ENCODE measurements at places on chromosomes 16 and 17.

DNA sequence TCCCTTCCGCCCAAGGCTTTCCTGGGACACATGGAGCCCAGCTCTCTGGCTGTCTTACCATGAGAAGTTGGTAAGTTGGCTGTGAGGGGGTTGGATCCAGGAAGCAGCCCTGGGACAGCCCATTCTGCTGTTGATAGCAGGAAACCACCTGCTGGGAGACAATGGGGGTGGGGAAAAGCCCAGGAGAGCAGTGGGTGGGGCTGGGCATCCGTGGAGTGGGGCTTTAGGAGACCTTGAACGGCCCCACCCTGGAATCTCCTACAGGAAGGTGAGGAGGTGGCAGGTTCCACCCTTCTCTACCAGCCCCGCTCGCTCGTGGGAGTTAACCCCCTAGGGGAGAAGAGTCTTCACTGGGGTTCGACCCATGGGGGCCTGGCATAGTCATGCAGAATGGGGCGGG is 5.8 kb downstream of the TMEM92 start:
- DNase-seq, result no peak

- peak; percentile 80 for DNase-seq
Observed at GRCh38 chr17:80891397-80892018, 100.1 kb upstream of the CHMP6 start.

GRCh38 chr17:9908649-9909042 is 3.6 kb upstream of the RCVRN start:
- DNase-seq, result no peak

GRCh38 chr17:2978116-2978515 is 85.3 kb downstream of the OR1D5 start:
- DNase-seq, result no peak

- no peak for DNase-seq
Observed at GRCh38 chr17:81193470-81194224, 27.6 kb upstream of the AATK start.

DNA sequence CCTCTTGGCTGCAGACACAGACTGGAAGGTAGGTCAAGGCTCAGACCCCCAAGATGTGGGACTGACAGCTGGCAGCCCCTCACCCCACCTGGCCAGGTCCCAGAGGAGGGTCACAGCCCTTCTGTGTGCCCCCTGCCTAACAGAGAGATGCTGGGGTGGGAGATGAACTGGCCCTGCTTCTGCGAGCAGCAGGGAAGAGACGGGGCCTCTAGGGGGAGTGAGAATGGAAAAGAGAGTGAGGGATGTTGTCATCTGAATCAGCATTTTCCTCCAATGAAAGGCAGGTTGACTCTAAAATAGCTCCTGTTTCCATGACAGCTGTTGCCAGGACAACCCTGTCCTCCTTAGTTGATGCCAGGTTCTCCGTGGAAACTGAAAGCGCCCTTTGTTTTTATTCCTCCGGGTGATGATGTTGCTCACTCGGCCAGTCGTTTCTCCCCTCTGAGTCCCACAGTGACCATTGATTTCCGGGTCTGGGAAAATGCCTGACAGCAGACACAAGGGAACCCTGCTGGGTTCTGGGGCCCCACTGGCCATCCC is 4.9 kb upstream of the NDRG4 start:
- DNase-seq, result peak; percentile 85

DNA sequence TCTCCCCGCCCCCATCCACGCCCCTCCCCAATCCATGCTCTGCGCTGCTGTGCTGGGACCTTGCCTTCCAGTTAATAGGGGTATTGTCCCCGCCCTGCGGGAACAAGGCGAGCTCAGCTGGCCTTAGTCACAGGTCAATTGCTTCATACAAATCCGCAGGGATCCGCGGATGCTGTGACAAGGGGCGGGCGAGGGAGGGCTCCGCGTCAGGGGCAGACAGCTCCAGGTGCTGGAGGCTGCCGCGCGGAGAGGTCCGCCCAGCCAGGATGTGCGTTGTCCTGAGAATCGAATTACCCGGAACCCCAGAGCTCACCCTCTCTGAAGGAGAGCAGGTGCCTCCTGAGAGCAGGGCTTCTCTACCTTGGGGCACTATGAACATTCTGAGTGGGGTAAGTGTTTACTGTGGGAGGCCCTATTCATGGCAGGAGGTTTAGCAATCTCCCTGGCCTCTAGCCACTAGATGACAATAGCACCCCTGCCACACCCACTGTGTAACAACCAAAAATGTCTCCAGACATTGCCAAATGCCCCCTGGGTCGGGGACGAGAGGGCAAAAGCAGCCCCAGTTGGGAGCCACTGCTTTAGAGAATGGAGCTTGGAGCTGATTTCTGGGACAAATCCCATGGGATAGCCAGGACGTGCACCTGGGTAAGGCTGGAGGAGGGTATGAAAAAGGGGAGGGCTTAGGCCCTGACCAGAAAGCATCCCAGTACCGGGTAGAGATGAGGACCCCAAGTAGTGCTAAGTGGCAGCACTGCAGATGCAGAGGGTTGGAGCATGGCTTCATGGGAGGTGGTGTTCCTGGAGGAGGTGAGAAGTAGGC is 138.2 kb downstream of the CYLD start:
- DNase-seq, result no peak

- no peak for DNase-seq
Observed at GRCh38 chr17:57906910-57907309, 48.3 kb downstream of the CUEDC1 start.

GRCh38 chr17:39208136-39208535 is 8.1 kb downstream of the RPL19 start:
- DNase-seq, result no peak

DNA sequence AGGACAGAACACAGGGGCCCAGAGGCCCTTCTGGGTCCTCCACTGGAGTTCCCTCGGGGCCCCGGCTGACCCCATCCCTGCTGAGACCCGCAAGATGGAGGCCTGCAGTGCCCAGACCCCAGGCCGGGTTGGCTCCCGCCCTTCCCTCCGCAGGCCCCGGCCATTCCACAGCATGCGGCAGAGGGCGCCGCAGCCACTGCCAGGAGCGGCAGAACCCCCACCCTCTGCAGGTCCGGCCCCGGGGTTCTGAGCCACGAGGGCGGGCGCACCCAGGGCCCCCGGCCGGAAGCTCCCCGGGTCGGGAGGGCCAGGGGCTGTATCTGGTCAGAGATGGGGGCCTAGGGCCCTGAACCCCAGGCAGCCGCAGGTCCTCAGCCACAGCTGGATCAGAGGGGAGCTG is 2.4 kb upstream of the PERCC1 start:
- no peak for DNase-seq

DNA sequence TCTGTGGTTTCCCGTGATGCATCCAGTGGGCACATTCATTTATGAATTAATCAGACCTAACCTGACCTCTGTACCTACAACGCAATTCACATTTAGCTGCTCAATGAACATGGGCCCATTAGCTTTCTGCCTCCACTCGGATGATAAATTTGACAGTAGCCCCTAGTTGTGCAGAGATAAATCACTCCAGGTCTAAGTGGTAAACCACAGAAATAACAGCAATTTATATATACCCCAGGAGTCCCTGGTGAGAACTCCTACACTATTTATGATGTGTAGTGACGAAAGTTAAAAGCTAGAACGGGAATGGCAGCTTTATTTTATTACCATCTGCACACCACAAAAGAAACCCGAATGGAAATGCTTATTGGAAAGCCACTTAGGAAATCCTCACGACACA is 371.5 kb downstream of the HAPSTR1 start:
- DNase-seq, result no peak

DNA sequence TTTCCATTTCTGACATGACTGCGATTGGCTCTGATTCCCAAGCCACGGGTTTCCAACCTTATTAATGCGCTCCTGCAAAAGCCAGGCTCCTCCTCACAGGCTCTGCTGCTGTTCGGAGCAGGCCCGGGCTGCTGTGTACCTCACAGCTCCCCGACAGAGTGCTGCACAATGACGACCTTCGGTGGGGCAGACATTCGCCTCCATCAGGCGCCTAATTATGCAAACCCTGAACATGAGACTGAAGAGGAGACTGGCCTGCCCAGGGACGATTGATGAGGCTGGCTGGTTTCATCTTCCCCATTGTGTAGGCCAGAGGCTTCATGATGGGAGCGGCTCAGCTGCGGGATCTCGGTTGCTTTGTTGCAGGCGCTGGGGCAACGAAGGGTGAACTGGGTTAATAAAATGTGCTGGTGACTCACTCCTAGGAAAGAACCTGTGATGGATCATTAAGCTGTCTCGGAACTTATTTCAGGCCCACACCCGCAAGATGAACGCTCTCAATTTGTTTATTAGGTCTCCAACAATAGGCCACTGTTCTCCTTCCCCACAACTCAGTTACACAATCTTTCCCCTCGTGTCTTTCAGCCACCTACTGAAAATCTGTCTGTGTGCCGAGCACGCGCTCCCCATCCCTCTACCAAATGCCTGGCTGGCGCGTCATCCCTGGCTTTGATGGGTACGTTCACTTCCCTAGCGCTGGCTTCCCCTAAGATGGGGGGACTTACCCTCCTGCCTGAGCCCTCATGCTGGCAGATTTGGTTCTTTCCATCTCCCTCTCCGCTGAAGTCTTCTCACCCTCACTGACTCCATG is 27.2 kb upstream of the TOB1 start:
- no peak for DNase-seq

DNA sequence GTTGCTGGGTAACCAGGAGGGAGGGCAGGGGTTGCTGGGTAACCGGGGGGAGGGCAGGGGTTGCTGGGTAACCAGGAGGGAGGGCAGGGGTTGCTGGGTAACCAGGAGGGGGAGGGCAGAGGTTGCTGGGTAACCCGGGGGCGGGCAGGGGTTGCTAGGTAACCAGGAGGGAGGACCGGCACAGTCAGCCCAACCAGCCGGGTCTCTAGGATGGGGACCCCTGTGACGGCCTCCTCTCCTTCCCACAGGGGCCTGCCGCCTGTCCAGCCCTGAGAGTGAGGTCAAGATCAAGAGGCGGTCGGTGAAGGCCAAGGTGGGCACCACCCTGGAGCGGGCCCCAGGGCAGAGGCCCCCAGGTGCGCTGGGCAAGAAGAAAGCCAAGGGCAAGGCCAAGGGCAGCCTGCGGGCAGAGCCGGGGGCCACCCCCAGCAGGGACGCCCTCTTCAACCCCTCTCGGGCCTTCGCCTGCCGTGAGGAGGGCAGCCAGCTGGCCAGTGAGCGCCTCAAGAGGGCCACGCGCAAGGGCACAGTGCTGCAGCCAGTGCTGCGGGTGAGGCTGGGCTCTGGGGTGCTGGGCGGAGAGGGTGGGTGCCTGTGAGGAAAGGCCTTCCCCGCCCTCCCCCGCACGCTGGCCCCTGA is 54.6 kb downstream of the ACTG1 start:
- no peak for DNase-seq

DNA sequence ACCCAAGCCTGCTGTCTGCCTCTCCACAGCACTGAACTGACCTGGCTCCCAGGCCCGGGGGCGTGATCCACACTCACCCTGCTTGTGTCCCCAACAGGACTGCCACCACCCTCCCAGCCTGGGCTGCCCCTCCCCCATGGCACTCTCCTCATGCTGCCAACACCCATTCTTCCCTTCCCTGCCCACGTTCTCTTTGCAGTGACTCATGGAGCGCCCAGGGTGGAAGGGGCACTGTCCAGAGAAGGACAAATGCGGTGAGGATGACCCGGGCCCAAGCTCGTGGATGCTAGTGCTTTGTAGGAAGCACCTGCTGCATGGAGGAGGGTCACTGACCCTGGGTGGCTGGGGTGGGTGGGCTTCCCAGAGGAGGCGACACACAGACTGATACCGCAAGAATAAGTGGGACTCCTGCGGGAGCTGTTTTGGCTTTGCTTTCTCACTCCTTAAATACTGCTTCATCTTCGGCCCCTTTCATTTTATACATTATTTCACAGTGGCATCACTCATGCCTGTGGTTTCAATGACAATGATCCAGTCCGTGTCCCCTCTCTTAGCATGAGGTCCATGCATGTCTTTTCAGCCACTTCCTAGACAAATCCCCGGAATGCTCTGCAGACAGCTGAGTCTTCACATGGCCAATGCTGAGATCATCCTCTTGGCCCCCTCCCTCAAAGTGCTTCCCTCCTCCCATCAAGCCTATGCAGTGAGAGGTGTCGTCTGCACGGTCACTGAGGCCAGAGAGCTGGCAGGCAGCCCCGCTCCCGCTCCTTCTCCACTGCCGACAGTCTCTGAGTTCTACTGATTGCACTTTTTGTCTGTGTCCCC is 17.6 kb downstream of the CDK5R1 start:
- DNase-seq, result no peak

- no peak for DNase-seq
Observed at GRCh38 chr17:19940722-19941464, 36.7 kb downstream of the AKAP10 start.

- no peak for DNase-seq
Observed at GRCh38 chr16:72464597-72465368, 292.8 kb upstream of the PMFBP1 start.

GRCh38 chr16:1426734-1427471 is 4.0 kb upstream of the PERCC1 start:
- no peak for DNase-seq

DNA sequence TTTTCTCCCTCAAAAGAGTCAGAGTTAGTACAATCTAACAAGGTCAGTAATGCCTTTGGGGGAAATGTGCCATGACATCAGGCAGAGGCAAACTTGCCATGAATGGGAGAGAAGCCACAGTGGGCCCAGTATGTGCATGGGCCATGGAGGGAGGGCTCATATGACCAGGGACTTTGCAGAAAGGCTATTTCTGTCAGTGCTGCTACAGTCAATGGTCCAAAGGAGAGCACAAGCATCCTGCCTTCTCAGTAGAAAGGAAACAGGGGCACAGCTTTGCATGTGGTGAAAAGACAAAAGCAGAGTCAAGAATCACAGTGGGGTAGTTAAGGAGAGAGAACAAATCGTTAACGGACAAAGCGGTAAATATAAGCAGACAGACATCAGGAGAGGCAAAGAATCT is 11.2 kb upstream of the CORO6 start:
- DNase-seq, result no peak

DNA sequence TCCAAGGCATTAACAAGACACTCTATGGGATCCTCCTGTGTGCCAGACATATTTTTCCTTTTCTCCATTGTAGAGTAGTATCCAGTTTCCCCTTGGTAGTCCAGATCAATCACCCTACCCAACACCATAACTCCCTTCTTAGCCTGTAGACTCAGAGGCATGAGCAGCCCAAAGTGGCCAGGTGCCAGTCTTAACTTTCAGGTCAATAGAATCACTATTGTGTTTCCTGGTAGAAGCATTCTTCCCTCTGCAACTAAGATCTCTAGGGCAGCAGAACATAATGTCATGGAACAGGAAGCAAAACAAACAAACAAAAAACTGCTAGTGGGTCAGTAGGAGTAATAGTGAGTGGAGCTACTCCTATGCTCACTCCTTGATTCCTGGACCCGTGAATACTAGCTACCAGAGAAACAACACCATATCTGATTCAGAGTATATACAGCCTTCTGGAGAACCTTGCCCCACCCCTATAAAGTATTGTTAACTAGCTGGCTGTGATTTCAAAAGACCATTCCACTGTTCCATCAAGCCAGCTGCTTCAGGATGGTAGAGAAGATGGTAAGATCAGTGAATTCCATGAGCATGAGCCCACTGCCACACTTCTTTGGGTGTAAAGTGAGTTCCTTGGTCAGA is 11.2 kb upstream of the CLEC19A start:
- no peak for DNase-seq

GRCh38 chr17:27402943-27403342 is 53.3 kb upstream of the KSR1 start:
- DNase-seq, result no peak

GRCh38 chr16:11484691-11485258 is 101.9 kb downstream of the LITAF start:
- no peak for DNase-seq
